Kidney capillary endothelial cell (primary cell): ENCODE measurements at places on chromosomes 4 and X.
A peak's percentile ranks its signal among the peaks of the same experiment; 100 is the strongest.

DNA sequence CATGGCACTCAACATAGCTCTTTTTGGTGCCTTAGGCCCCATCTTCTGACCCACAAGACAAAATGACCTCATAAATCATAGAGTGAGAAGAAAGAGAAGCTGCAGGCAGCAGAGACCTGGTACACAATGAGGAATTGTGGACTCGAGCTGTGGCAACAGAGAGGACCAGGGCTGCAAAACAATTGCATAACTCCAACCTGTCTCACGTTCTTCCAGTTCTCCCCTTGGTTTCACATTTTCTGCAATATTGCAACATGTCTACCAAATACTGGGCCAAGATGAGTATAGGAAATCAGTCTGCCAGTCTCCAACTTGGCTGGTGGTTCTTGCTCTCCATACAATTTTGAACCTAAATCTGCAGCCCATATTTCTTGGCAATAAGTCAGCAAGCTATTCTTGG is 105.3 kb downstream of the KDR start:
- DNase-seq = no peak

DNA sequence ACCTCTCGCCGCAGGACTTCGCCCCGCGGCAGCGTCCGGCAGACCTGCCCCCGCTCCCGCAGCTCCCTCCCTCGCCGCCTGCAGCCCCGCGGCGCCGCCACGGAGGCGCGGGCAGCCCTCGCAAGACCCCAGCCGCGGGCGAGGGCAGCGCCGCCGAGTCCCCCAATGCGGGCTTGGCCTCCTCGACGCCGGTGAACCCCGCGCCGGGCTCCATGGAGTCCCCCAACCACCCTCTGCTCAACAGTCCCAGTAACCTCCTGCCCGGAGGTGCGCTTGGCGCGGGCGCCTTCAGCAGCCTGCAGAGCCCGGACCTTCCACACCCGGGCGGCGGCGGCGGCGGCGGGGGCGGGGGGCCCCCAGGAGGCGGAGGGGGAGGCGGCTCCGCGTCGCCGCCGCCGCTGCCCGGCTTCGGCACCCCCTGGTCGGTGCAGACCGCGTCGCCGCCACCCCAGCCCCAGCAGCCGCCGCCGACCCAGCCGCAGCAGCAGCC is 1.2 kb downstream of the CPEB2 start:
- DNase-seq = no peak

GRCh38 chr4:7638984-7639789 is 204.5 kb upstream of the PSAPL1 start:
- DNase-seq = no peak

GRCh38 chr4:118991686-118992085 is 103.0 kb downstream of the SYNPO2 start:
- no peak for DNase-seq

GRCh38 chrX:5807181-5807580 is 421.5 kb downstream of the NLGN4X start:
- DNase-seq = no peak

- DNase-seq = no peak
These were observed 338.9 kb downstream of the DHX15 start for GRCh38 chr4:24245491-24245820.

GRCh38 chr4:132386130-132386529 is 763.0 kb upstream of the PCDH10 start:
- DNase-seq = no peak

GRCh38 chrX:96924581-96924980 is 40.9 kb downstream of the RPA4 start:
- DNase-seq = peak; percentile 18

- DNase-seq = no peak
These were observed 69.9 kb upstream of the BRS3 start for GRCh38 chrX:136417806-136418205.

- no peak for DNase-seq
These were observed 735 bp upstream of the GABRE start for GRCh38 chrX:151975228-151975593.

- no peak for DNase-seq
These were observed 101.9 kb downstream of the QRFPR start for GRCh38 chr4:121278811-121279368.

DNA sequence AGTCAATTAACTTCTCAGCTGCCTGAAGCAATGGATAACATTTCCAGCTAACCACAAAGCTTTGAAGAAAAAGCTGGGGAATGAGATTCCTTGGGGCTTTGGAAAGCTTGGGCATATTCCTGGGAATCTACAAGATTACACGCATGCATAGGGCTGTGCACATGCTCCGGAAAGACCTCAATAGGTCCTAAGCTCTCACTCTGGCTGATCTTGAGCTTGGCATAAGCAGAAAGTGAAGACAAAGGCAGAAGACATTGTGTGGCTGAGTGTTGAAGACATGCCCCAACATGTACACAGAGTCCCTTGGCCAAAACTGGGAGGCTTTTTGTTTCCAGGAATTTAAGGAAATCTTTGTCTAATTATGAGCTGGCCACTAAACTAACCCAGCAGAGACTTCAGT is 31.2 kb downstream of the ATG4A start:
- no peak for DNase-seq

- DNase-seq = no peak
These were observed 71.4 kb upstream of the PSAPL1 start for GRCh38 chr4:7506119-7506518.

GRCh38 chr4:41143311-41144039 is 70.9 kb downstream of the APBB2 start:
- no peak for DNase-seq

- no peak for DNase-seq
These were observed 33.9 kb downstream of the SHROOM4 start for GRCh38 chrX:50780144-50780543.

DNA sequence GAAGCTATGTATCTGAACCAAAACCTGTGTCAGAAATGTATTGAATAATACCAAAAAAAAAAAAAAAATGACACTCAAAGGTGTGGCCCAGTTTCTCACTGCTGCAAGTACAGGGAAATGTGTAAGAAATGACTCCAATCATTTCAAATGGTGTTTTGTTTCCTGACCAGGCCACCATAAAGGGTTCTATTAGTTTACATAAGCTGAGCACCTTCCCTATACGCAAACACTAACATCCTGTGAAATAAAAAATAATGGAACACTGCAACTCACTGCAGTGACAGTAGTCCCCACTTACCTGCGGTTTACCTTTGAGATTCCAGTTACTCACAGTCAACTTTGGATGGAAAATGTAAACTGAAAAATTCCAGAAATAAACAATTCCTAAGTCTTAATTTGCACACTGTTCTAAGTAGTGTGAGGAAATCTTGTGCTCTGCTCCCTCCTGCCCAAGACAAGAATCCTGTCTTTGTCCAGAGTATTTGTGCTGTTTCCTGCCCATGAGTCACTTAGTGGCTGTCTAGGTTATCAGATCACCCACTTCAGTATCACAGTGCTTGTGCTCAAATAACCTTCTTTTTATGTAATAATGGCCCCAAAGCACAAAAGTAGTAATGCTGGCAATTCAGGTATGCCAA is 265.3 kb downstream of the RCHY1 start:
- peak; percentile 55 for DNase-seq

GRCh38 chr4:8517946-8518345 is 62.2 kb upstream of the GPR78 start:
- no peak for DNase-seq

DNA sequence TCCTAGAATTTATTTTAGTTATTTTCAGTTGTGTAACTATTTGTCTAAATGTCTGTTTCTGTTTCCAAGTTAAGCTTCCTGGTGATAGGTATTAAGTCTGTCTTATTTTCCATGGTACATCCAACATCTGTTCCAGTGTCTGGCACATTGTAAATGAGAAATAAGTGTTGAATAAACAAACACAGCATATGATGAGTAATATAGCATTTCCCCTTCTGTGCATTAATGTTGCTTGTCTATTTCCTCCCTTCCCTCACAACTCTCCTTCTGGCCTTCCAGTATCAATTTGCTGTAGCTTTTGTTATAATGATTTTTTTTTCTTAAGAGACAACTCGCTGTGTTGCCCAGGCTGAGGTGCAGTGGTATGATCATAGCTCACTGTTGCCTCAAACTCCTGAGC is 36.1 kb downstream of the COPS4 start:
- peak; percentile 24 for DNase-seq

- DNase-seq = no peak
These were observed 48.3 kb upstream of the FAM9A start for GRCh38 chrX:8849458-8849857.

DNA sequence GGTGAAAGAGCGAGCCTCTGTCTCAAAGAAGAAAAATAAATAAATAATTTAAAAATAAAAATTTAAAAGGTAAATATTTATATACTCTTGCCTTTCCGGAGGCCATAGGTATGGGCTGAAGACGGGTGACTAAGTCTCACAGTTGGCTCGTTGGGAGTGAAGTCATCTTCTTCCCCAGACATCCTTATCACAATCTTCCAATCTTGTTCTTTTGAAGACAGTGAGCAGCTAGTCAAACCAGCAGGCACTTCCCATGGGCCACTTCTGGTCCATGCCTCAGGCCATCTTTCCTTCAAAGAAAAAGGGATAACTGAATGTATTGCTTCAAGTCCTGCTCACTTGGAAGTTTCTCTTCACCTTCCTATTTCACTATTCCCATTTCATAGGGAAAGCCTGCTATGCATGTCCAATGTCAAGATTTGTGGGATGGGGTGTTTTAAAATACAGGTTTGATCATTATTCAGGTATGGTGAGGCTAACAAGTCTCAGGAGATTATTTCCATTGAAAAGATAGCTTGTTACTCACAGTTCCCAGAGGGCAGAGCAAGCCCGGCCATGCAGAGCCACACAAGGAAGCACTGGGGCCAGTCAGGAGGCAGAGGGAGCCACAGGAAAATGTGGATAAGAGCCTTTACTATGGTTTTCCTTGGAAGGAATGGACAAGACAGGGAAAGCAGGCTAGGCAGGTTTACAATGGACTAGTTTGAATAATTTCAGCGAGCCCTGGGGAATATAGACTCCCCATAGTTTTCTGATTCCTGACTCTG is 33.3 kb upstream of the VCX2 start:
- DNase-seq = no peak

GRCh38 chrX:17706676-17707075 is 30.6 kb upstream of the SCML1 start:
- no peak for DNase-seq

DNA sequence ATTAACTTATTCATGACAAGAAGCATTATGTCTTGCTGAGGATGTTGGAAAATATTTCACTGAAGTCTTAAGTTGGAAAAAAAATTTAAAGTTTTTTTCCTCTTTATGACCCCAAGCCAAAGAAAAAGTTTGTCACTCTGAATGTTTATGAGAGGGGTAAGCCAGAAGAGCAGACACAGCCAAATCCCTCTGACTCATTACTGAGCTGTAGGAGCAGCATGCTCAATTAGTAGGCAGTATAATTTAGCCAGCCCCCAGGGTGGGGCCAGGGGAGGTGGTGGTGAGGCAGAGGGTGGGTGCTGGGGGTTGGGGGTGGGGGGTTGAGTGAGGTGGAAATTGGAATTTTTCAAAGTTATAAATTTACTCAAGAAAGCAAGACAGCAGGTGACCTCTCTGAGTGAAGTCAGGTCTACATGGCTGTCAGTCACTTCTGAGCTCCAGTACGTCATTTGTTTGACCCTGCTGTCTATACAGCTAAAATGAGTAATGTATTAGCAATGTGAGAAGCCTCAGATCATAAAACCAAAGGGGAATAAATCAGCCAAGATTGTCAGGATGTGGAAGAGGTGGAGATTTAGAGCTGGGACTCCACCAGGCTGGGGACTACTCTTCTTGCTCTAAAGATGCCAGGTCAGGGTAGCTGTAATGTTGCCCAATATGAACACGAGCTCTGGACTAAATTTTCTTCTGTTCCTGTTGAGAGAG is 98.8 kb upstream of the NDP start:
- DNase-seq = no peak

- peak; percentile 19 for DNase-seq
These were observed 60.6 kb upstream of the TLR2 start for GRCh38 chr4:153623491-153623890.

GRCh38 chrX:6244666-6245065 is 16.0 kb upstream of the NLGN4X start:
- no peak for DNase-seq

- DNase-seq = no peak
These were observed 97.6 kb upstream of the IRS4 start for GRCh38 chrX:108833993-108834392.

DNA sequence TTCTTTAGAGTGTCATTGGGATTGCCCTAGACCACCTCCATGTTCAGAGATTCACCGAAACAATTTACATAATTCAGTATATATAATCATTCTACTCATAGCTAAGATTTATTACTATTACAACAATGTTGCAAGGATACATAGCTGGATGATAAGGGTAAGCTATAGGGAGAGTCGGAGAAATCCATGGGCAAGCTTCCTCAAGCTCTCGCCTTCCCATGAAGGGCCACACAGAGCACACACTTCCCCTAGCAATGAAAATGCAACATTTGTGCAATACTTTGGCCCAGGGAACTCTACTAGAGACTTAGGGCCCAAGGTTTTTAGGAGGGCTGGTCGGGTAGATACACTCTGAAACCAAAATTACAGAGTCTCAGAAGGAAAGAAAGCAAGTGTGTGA is 49.7 kb upstream of the ABCG2 start:
- no peak for DNase-seq

DNA sequence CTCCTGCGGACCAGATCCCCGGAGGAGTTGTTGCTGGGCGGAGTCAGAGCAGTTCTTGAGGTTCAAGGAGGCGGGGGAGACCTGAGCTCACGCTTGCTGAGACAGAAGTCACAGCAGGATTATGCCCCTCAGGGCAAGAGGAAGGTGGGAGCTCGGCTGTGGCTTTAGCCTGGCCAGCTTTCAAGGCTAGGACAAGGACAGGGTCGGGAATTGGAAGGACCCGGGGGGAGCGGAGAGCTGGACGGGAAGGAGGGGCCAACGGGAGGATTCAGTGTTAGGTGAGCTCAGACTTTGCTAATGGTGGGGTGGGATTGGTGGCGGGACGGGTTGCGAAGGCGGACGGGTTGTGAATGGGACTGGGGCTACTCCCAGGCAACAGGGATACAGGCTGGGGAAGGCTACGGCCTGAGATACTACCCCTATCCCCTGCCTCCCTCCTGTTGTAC is at the start of gene RIBC1:
RIBC1 (plus strand) TSS at position 13 of the 446 bp plus-strand sequence. CDS start 3,404 bp downstream, outside the sequence.
- no peak for DNase-seq

- DNase-seq = no peak
These were observed 203.3 kb downstream of the CLCN4 start for GRCh38 chrX:10360116-10360515.

DNA sequence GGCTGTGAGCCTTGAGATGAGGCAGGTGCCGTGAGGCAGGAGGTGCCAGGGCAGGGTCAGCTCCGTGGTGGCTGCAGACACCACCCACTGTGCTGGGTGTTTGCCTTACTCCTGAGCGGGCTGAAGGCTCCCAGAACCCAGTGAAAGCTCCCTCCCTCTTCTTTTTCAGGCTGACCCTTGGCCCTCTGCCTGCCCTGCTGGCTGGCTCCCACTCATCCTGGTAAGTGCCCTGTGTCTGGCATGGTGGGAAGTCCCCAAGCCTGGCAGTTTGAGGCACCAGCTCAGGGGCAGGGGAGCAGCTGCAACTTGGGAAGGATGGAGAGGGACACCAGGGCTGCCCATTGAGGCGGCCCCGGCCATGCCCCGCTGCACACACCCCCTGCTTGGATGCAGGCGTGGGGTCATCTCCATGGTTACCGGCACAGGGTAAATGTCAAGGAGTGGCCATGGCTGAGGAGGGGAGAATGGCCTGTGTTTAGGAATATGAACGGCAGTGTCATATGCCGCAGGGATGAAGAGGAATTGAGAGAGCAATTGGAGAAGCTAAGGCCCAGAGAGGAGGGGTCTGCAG is 16.8 kb downstream of the SH3BP2 start:
- DNase-seq = no peak
